ENCODE measurements at places on chromosomes 2 and 18.

- DNase-seq: peak; percentile 89
These were observed 6.5 kb downstream of the NCAPH start for GRCh38 chr2:96342085-96342484.

DNA sequence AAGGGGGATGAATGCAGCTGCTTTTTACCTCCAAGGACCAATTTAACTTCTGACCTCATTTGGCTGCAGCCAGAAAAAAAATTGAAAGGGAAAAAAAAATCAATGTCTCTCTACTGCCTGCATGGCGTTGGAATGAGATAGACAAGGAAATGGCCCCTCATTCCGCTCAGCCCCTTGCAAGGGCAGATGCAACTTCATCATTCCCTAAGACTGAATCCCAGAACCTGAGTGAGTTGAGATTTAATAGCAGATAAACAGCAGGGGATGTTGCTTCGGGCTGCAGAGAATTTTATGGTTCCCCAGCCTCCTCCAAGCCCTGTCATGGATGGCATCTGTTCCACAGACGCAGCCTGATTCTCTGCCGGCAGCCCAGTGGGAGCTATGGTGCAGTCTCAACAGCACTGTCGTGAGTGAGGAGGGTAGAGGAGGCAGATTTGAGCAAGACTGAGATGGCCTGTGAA lies 49.0 kb downstream of the CAPN13 start:
- DNase-seq: no peak

GRCh38 chr2:215320679-215321078 lies 8.8 kb downstream of the ATIC start:
- no peak for DNase-seq

DNA sequence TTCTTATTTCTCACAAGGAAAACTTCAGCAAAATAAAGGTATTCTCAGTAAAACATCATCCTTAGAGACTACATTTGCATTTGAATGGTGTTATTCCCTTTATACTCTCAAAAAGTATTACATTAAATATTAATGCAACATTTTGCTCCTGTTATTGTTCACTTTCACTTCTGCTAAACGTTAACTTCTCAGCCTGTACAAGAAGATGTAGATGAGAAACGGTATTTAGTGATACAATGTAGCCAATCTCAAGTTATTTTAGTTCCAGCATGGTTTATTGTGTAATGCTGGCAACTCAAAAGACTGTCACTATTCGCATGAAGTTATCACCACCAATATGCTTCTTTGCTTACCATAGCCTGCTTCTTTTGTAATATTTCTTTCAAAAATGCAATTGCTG lies 514.1 kb downstream of the CPS1 start:
- no peak for DNase-seq

DNA sequence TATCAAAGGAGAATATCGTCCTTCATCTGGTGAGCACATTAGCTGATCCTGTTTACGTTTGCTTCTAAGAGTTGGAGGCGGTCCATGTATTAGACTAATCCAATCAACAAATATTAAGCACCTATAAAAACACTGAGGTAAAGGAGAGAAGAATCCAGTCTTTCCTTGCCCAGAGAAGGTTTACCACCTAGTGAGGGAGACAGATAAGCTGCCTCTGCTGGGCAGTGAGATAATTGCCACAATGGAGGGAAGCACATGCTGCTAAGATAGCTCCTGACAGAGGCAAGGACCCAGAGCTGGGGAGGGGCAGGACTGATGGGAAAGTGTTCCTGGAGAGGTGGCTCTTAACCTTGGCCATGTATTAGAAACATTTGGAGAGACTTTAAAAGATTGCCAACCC lies 36.7 kb upstream of the ST8SIA5 start:
- no peak for DNase-seq

DNA sequence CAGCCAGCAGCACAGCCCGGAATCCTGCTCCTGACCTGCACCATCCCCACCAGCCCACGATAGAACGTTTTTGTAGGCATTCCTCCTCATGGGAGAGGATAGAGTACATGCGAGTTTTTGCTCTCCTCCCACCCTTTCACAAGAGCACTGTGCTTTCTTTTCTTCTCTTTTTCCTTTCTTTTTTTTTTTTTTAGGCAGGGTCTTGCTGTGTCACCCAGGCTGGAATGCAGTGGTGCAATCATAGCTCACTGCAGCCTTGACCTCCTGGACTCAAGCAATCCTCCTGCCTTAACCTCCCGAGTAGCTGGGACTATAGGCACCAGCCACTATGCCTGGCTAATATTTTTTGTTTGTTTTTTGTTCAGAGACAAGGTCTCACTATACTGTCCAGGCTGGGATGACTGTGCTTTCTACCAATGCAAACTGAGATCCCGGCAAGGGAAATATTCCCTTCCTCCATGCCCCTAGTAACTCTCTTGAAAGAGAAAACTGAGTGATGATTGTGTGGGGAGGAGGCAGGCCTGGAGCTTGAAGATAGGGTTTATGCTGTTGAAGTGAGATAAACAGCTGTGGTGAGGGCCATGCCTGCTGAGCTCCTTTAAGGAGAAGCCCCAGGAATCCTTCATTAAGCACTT lies 82.6 kb upstream of the TXNDC2 start:
- no peak for DNase-seq

DNA sequence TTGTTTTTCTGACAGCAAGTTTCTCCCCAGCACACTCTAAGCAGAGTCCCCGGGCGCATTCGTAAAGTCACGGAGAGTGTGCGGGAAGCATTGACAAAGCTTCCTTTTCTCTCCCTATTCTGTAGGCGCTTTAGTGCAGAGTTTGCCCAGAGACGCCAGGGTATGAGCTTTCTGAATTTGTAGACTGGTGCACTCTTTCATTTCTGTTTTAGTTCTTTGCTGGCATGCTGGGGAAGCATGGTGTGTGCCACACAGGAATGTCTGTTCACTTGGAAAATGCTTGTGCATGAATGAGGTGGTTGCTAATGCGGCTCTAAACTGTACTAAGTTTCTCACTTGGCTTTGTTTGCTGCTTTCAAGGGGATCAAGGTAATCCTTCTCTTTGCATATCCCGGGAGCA lies 102.6 kb downstream of the RTN4 start:
- no peak for DNase-seq

DNA sequence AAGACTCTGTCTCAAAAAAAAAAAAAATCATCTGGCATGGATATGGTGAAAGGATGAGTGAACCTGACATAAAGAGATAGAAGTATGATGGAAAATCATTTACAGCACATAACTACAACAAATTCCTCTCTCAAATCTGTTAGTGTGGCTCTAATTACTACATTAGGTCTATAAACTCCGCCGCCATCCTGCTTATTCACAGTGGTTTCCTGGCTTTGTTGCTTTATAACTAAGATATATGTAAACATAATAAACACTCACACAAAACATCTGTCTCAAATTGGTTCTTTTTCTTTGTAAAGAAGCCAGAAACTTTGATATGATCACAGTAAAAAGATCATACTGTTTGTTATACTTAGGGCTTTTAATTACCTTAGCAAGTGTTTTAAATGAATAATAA lies 412.6 kb upstream of the FAM98A start:
- DNase-seq: no peak

GRCh38 chr2:72183016-72183415 lies 35.4 kb upstream of the CYP26B1 start:
- DNase-seq: no peak

DNA sequence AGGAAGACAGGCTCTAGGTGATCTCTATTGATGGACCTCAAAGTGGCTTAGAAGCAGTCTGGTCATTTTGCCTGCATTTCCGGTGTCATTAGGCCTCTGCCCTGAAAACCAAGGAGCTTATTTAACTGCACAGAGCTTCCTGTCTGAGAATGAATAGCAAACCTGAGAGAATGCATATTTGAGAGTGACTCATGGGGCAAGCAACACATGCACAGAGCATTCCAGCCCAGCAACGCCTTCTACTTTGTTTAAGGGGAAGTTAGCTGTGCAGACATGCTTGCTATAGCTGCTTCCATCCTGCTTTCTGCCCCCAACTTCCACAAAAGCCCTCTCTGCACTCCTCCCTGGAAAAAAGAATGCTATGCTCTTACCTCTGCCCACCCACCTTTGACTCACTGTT lies 232.8 kb downstream of the GRB14 start:
- peak; percentile 0 for DNase-seq

DNA sequence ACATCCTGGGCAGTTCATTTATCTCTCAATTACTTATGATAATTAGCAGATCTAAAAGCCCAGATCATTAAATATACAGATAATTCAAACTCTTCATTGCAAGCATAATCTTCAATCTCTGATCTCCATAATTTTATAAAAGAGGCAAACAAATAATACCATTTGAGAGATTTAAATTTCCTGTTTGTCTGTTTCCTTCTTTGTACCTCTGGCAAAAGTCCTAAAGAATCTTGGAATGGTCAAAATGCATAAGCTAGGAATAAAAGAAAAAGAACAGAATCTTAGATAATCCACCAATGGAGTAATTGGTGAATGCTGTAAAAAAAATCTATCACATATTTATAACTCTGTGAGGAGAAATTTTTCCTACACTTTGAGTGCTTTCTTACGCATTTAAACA lies 1080.9 kb upstream of the ZEB2 start:
- no peak for DNase-seq

- DNase-seq: no peak
These were observed 67.4 kb upstream of the MSH6 start for GRCh38 chr2:47715552-47715951.

DNA sequence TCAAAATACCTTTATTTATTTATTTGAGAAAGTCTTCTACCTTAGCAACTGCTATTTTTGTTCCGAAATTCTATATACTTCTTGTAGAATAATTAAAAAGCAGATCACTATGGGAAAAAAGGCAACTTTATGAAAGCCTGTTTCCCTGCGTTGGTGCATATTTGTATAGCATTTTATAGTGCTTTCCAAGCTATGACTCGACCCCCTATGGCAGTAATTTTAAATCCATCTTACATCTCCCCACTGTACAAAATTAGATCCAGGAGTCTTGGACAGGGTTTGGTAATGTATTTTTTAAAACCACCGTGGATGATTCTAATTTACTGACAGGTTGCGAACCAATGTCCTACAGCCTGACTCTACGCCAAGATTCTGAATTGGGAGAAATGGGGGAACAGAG lies 10.1 kb downstream of the TANK start:
- DNase-seq: no peak

DNA sequence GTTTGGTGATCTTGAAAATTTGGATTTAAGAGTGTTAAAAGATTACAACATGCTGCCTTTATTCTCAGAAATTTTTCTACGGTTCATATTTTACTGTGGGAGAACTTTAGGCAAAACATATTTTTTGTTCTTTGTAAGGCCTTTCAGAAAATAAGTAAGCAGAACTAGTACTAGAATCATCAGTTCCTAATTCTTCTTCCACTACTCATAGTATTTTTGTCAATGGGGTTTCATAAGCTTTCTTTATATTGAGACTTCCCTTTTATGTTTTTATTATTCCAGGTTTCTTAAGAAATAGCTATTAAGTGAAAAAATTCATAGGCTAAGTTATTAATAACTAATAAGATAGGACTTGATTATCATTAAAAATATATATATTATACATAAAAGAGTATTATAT lies 12.4 kb downstream of the UGGT1 start:
- no peak for DNase-seq

GRCh38 chr18:79404567-79404910 lies 8.8 kb downstream of the NFATC1 start:
- DNase-seq: no peak

DNA sequence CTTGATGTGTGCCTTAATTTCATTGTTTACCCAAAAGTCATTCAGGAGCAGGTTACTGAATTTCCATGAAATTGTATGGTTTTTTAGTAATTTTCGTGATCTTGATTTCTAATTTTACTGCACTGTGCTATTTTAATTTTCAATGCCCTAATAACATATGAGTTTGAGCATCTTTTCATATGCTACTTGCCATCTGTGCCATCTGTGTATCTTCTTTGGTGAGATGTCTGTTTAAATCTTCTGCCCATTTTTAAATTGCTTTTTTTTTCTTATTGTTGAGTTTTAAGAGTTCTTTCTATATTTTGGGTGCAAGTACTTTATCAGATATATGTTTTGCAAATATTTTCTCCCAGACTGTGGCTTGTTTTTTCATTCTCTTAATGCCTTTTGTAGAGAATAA lies 165.9 kb downstream of the ST6GAL2 start:
- DNase-seq: no peak

DNA sequence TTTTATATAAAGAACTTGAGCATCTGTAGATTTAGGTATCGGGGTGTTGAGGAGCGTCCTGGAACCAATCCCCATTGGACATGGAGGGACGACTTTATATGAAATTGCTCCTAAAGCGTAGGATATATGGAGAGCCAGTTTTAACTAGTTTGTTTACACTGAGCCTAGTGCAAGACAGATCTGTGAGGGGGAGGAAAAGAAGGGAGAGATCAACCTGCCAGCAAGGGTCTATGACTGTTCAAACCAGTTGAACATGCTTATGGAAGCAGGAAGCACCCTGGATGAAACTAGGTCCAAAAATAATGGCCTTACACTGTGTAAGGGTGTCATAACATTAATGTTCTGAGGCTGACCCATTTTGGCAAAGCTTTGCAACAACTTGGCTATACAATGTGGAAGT lies 34.0 kb upstream of the SLC40A1 start:
- DNase-seq: no peak

GRCh38 chr2:126515471-126515870 lies 140.5 kb upstream of the GYPC start:
- no peak for DNase-seq

DNA sequence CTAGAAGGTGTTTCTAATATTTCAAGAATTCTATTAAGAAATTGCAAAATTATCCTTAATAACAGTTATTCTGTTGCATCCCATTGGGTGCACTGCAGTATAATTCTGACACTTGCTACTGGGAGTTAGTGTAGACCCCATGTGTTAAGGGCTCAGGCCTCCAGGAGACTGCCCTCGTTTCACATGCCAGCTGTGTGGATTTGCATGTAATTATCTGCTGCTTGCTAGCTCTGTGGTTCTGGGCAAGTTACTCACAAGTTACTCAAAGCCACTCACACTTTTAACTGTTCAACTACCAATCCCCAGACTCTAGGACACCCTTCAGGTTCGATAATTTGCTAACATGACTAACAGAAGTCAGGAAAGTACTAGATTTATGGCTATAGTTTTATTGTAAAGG lies 38.6 kb downstream of the ST6GAL2 start:
- no peak for DNase-seq

DNA sequence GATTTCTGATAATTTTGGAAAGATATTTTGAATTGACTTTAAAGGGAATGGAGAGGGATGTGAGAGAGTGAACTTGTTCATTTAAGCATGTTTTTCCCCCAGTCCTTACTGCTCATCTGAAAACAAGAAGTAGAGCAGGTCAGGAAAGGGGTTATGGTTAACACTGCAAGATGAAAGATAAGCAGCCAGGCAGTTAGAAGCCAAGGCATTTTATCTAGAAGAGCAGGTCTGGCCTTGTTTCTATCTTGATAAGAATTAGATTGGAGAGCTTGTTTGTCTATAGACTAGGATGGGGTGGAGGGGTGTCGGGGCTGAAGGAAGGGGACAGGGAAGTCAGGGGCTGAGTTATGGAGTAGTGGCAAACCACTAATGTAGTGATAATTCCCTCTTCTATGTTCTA lies 171.6 kb downstream of the IKZF2 start:
- no peak for DNase-seq

GRCh38 chr18:37299471-37300304 lies 265.9 kb downstream of the CELF4 start:
- DNase-seq: no peak

GRCh38 chr18:59960272-59960671 lies 60.5 kb downstream of the PMAIP1 start:
- DNase-seq: no peak

All from activated CD4-positive, alpha-beta T cell treated with anti-CD3 and anti-CD28 coated beads, Interleukin-10, Interleukin-2, amounts not matched to agents 100 ng/mL and 50 ng/mL, durations not matched to agents 16 hours and 8 hours (primary cell).